ENCODE measurements at places on chromosomes 6 and 20.

DNA sequence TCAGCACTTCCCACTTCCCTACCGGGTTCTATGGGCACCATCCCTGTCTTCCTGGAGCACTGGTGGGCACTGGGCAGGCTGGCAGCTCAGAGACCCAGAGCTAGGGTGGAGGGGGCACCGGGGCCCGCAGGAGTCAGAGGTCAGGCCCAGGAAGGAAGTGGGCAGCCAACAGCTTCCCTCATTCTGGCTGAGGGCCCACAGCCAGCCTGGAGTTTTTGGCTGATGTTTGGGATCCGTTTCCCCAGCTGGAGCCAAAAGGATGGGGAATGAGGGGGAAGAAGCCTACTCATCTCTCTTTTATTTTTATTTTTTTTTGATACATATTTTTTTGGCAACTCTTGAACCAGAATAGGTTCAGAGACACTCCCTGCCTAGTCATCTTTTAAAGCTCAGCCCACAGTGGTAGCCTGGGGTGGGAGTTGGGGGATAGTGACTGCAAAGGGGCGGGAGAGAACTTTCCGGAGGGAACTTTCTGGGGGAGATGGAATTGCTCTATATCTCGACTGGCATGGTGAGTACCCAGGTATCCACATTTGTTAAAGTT is 54.2 kb upstream of the MLN start:
- no peak for DNase-seq

- peak; percentile 45 for DNase-seq
Measured at GRCh38 chr6:143449714-143450452, 612 bp downstream of the ADAT2 start.

- no peak for DNase-seq
Measured at GRCh38 chr20:32395066-32395465, 36.9 kb downstream of the ASXL1 start.

GRCh38 chr6:32087574-32088486 is 21.3 kb downstream of the TNXB start:
- DNase-seq: peak; percentile 78

- DNase-seq: no peak
Measured at GRCh38 chr20:50026746-50027575, 44.2 kb downstream of the SNAI1 start.

DNA sequence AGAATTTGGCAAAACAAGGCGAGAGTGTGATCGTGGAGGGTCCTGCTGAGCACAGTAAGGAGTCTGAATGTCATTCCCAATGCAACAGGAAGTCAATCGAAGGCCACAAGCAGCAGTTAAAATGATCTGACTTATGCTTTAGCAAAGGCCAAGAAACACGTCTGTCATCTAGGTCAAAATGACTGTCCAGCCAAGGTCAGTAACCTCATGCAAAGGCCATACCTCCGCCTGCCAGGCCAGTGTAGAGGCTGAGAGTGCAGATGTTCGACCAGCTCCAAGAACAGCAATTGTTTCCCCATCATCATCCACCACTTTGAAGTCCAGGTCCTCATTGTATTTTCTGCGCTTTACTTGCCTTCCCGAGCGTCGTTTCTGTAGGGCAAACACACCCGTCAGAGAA is 105.6 kb downstream of the CHD6 start:
- no peak for DNase-seq

- DNase-seq: no peak
Measured at GRCh38 chr6:45394586-45395095, 16.9 kb upstream of the SUPT3H start.

GRCh38 chr20:56985066-56985685 is 281.3 kb downstream of the BMP7 start:
- DNase-seq: no peak

GRCh38 chr6:74676906-74677305 is 528.9 kb downstream of the COL12A1 start:
- no peak for DNase-seq

GRCh38 chr6:25035174-25035511 is 99.4 kb upstream of the RIPOR2 start:
- DNase-seq: no peak

- DNase-seq: no peak
Measured at GRCh38 chr6:148952147-148953035, 205.6 kb downstream of the UST start.

DNA sequence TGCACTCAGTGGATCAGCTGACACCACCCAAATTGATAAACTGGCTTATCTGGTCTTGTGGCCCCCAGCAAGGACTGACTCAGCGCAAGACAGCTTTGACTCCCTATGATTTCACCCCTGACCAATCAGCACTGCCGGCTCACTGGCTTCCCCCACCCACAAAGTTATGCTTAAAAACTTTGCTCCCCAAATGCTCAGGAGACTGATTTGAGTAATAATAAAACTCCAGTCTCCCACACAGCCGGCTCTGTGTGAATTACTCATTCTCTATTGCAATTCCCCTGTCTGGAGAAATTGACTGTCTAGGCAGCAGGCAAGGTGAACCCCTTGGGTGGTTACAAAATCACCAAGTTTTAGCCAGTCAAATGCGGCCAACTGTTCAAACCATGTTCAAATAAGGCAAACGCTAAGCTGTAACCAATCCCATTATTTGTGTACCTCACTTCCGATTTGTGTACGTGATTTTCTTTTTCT is 32.5 kb downstream of the SLC22A2 start:
- no peak for DNase-seq

DNA sequence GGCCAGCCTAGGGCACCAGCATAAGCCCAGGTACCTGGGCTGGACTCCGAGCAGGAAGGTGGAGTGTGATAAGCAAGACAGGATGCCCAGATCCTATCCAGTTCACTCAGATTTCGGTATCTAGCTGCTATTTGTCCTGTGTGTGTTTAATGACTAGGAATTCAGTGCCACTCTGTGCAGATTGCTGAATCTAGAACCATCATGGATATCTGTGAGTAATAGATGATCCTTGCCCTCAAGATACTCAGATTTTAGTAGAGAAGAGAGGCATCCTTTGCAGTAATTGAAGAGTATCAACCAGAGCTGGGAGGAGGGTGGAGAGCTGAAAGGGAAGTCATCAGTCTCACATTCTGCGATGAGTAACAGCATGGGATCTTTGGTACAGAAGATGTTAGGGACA is 155.0 kb upstream of the ARID1B start:
- no peak for DNase-seq

DNA sequence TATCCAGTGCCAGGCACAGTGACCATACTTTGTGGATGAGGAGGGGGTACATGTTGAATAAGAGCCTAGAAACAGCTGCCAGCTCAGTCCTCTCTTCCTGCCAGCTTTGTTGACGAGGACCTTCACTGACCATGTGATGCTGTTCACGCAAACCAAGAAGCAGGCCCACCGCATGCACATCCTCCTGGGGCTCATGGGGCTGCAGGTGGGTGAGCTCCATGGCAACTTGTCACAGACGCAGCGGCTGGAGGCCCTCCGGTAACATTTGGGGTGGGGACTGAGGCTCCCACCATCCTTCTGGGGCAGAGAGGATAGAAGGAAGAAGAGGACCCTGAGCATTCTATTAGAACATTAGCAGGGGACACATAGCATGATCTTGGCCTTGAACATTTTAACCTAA is 15.6 kb downstream of the DDX27 start:
- no peak for DNase-seq

GRCh38 chr6:18218233-18218632 is 46.1 kb downstream of the DEK start:
- DNase-seq: no peak

DNA sequence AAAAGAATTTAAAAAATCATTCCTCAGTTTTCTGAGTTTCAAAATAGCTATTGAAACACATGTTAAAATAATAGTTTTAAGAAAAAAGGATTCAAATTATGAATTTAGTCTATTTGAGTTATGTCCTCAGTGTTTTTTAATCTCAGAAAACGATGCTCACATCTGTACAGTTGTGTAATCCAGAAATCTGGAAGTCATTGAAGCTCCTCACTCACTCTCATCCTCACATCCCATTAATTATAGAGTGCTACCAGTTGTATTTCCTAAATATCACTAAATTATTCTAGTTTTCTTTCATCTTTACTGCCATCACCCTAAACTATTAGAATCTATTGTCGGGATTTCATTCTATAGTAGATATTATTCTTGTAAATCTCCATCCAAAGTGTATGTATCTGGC is 234.7 kb upstream of the RIMS1 start:
- no peak for DNase-seq

Data from hematopoietic multipotent progenitor cell treated with erythropoietin and hydrocortisone succinate and interleukin-3 and kit ligand, for 17 days (in vitro differentiated cells).